ENCODE measurements at places on chromosomes 7 and 10.

- DNase-seq = no peak
Observed at GRCh38 chr10:75531571-75532031, 100.2 kb downstream of the LRMDA start.

DNA sequence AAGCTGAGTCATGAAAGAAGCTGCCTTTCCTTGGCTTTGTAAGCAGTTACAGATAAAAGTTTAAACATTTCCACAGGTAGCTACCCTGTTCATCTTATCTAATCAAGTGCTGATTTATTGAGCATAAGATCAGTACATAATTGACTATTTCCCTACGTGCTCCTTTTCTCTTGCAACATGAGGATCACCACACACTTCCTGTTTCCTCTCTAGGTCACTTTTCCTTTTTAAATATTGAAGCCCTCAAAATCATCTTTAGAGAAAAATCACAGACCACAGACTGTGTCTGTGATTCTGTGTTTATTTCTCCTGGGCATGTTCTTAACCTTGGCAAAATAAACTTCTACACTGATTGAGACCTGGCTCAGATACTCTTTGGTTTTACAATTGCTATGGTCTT lies 69.5 kb downstream of the ZNF37A start:
- DNase-seq = no peak

DNA sequence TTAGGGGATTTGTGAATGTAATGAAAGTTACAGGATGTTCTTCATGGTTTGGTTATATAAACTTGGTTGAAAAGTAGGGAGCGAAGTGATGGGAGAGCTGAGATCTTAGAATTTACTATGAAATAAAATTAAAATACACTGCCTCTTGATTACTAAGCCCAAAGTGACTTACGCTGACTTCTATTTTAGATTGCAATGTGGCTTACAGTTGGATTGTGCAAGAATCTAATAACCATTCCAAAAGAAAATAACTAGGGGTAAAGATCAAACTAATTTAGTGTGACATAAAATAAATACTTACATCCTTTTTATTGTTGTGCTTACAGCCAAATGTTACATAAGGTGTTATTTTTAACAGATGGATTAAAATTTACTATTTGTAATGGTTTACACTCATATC lies 15.3 kb downstream of the WNT16 start:
- no peak for DNase-seq

GRCh38 chr7:29809533-29810155 lies 3.3 kb downstream of the WIPF3 start:
- DNase-seq = no peak

- no peak for DNase-seq
Observed at GRCh38 chr7:8433477-8434289, at the start of gene NXPH1. Gene NXPH1 (plus strand): TSS chr7:8433609.

GRCh38 chr10:119677904-119678755 lies 26.9 kb downstream of the BAG3 start:
- no peak for DNase-seq

GRCh38 chr10:87960230-87960629 lies 96.8 kb downstream of the PTEN start:
- DNase-seq = no peak

GRCh38 chr10:101494650-101495049 lies 93.4 kb downstream of the POLL start:
- no peak for DNase-seq
